ENCODE measurements at places on chromosomes 7 and 10. TPM values are rescaled to one million over a fixed set of nuclear protein-coding genes. Genes with fewer than 3 reads are reported as not detected.

The ECHDC3 gene
- 4.0 TPM for total RNA-seq

The CALD1 gene
- 401 TPM for total RNA-seq

The LRCH4 gene
- 115 TPM for total RNA-seq

The TRIM50 gene
- not detected for total RNA-seq

The CCDC3 gene
- total RNA-seq = 1.6 TPM
